GM12865 (cell line): ENCODE measurements at places on chromosomes 11 and 22.

DNA sequence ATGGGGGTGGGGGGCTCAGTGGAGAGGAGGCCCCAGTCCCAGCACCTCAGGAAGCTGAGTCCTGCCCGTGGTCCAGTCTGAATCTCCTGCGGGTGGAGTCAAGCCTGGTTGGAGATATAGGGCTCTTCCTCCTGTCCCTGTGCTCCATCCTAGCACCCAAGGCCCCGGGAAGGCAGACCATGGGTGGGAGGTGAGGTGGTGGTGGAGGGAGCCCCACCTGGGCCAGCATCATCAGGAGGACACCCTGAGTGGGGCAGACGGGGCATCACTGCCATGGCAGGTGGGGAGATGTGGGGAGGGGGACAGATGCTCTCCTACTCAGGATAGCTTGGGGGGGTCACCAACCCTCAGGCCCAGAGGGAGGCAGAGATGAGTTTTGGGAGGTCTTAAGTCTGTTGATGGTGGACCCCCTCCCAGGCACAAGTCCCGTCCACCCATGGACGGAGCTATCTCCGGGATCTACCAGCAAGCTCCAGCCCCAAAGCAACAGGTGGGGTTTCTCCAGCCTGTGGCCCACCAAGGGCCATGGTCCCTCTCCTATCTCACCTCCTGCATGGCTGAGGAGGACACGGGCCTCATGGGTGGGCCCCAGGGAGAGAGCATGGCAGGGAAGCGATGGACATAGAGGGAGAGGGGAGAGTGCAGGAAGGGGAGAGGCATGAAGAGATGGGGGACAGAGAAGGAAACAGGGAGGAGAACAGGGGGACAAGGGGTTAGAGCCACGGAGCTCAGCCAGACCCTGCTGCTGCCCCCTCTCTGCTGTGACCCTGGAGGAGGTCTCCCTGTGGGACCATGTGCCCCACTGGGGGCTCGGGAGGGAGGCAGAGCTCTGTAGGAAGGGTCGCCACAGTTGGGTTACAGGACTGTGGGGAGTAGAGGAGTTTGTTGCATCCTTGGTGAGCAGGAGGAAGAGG, 1.3 kb downstream of the MRGPRE start:
- DNase-seq: no peak

GRCh38 chr11:66971488-66971887, 3.6 kb upstream of the C11orf86 start:
- DNase-seq: no peak

GRCh38 chr11:91660036-91660435, 564.6 kb upstream of the FAT3 start:
- DNase-seq: no peak

DNA sequence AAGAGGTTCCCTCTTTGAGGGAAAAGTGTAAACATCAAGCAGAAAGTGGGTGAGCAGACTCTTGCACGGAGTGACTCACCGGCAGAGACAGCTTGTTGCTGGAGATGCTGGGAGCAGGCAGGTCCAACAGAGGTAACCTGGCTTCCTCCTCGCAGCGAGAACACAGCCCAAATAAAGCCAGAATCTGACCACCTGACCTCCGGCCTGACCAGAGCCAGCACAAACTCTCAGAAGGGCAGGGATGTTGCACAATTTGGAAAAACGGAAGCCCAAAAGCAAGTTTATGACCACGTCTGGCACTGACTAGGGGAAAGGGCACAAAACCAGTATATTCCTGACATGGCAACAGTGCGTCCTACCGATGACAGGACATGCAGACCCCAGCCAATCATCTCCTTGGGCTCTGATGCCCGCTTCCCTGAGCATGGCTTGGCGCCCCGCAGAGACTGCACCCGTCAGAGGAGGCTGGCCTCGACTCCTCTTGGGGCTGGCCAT, 5.4 kb downstream of the SMCO4 start:
- DNase-seq: no peak
